ENCODE measurements at places on chromosomes 2 and 18.

GRCh38 chr2:63837036-63837594, 4.6 kb upstream of the UGP2 start:
- no peak for DNase-seq

DNA sequence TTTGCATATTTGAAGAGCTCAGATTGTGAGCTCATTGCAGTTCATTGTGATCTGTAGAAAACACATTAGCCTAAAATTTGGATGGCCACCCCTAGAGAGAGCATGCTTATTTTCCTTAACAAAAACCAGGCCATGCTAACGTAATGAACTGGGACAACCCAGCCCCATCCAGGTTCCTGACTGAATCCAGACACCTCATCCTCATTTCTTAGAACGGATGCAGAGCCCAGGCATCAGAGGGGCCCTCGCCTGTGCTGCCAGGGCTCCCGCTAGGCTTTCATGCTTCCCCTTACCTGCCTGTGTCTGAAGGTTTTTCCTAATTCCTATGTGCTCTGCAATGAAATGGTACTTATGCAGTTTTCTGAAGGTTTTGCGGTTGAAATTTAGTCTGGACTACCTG, 171.1 kb downstream of the CCDC102B start:
- no peak for DNase-seq

GRCh38 chr2:2663401-2664036, 332.4 kb upstream of the MYT1L start:
- DNase-seq, result no peak

DNA sequence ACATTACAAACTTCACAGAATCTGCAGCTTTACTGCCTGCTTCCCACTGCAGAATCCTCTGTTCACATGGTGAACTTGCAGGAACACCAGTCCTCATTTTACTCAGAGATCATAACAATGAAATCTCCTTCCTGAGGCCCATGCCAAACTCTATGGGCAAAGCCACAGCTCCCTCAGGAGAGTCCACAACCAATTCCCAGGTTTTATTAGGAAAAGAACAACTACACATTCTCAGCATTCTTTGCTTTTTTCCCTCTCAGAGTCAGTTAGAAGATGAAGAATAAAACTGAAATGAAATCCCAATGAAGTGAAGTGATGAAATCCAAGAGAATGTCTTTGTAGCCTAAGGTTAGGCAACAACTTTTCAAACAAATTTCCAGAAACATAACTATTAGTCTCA, 233.7 kb downstream of the DSEL start:
- no peak for DNase-seq

DNA sequence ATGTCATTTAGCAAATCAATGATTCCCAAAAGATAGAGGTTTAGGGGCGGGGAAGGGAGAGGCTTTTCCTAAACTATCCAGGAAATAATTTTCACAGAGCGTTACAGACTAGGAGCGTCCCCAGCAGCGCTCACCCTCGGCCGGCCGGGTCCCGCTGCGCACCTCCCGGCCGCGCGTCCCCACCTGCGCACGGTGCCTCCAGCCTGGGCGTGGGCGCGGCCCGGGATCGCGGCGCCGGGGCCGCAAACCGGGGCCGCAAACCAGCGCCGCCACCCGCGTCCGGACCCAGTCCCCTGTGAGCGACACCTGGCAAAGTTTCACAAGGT, 684 bp upstream of the ZCCHC2 start:
- no peak for DNase-seq

GRCh38 chr2:43125090-43125998, 101.1 kb downstream of the ZFP36L2 start:
- no peak for DNase-seq

- no peak for DNase-seq
These were observed 21.6 kb downstream of the PXDN start for GRCh38 chr2:1722692-1723091.

GRCh38 chr2:50343150-50343830, 688.6 kb downstream of the NRXN1 start:
- no peak for DNase-seq

DNA sequence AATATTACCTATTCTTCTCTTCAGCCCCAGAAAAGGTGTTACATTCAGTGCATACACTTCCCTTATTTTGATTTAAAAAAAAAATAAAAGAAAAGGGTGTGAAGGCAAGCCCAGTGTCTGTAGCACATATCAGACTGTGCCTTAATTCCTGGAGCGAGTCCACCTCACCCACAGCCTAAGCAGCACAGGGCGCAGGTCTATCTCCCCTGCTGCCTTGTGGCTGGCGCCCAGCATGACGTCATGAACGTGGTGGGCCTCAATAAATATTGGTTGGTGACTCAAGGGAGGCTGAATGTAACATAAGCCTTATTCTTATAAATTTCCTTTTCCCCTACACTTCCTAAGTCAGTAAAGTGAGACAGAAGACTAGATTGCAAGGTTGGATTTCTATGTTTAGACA, 26.4 kb downstream of the ST3GAL5 start:
- peak; percentile 43 for DNase-seq

GRCh38 chr2:24907116-24907515, 12.9 kb downstream of the ADCY3 start:
- no peak for DNase-seq

DNA sequence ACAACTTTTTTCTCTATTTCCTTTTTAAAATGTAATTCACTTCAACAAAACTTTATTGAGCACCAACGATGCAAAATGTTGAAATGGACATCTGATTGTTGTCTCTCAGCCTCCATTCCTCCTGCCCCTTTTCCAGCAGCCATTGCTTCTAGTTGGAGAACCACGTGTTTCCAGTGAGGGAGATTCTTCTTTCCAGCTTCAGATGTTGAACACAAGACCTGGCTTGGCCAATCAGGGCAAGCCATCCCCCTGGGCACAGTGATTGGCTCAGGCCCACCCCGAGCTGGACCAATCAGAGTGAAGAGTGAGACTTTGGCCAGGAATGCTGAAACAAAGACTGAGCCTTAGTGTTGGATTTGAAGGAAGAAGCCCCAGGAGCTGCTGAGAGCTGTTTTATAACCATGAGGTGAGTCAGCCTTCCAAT, 59.0 kb downstream of the E2F6 start:
- DNase-seq, result no peak

DNA sequence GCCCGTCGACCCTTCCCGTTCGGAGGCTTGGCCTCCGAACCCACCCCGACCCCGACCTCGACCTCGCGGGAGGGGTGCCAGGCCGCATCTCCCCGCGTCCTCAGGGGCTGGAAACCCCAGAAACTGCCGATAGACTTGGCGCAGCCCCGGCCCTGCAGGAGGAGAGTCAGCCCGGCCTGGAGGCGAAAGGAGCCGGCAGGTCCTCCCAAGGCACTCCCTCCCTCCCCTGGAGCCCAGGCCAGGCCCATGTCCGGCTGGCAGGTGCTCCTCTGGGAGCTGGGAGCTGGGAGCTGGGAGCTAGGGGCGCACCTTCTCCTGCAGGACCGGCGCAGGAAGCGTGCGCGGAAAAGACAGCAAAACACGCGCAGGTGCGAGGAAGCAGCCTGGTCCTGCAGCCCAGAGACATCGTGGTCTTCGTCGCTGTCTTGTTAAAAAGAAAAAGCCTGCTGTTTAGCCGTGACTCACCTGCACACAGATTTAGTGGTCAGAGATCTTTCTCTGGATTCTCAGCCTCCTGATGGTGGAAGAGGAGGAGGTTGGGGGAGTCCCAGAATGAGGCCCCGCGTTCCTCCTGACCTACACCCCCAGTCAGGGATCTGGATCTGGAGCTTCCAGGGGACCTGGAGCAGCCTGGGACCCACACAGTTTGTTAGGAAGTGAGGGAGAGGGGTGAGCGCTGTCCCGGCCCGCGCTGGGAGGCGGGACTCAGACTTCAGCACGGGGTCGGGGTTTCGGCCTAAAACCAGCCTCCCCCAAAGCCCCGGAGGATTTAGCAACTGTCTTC, 660 bp upstream of the MBP start:
- no peak for DNase-seq

DNA sequence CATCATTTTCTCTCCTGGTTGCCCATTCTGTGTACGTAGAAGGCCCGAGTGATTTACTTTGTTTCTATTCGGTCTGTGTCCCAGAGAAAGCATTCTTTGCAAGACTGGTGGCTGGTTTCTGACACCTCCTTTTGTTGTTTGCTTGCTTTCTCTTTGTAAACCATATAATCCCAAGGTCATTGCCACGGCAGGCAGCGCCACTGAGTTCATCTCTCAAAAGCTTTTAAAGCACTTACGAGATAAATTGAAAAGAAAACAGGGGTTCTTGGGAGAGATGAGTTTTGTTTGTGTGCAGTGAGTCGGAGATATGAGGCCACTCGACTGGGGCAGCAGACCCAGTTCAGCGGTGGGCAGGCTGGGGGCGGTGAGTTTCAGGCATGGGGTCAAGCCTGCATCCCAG, 137.6 kb downstream of the NCK2 start:
- no peak for DNase-seq

DNA sequence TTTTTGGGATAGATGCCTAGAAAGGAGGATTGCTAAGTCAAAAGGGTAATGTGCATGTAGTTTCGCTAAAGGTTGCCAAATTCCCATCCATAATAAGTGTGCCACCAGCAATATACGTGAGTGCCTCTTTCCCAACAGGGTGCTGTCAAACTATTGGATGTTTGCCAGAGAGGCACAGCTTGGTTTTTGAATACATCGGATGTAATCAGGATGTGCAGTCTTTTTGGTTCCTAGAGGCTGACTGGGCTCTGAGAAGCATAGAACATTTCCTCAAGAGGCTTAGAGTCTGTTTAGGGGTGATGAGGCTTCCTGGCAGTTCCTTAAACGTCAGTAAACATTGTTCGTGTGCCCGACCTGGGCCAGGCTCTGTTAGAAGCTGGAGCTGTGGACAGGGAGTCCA, 28.0 kb downstream of the AGAP1 start:
- no peak for DNase-seq

- DNase-seq, result peak; percentile 51
These were observed 11.6 kb downstream of the TRIB2 start for GRCh38 chr2:12728221-12728777.

GRCh38 chr2:233199870-233200269, 51.6 kb upstream of the ATG16L1 start:
- no peak for DNase-seq

GRCh38 chr2:104883357-104883756, 29.4 kb downstream of the POU3F3 start:
- DNase-seq, result no peak

DNA sequence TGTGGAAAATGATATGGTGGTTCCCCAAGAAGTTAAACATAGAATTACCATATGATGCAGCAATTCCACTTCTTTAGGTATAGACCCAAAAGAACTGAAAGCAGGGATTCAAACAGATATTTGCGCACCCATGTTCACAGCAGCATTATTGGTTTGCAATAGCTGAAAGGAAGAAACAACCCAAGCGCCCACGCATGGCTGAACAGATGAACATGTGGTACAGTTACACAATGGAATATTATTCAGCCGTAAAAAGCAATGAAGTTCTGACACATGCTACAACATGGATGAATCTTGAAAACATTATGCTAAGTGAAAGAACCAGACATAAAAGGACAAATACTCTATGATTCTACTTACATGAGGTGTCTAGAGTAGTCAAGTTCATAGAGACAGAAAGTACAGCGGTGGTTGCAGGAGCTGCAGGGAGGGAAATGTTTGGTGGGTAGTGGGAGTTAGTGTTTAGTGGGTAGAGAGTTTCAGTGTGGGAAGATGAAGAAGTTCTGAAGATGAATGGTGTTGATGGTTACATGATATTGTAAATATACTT, 26.7 kb upstream of the ASPRV1 start:
- DNase-seq, result no peak

- DNase-seq, result no peak
These were observed 19.1 kb upstream of the ANKRD53 start for GRCh38 chr2:70959271-70959761.

DNA sequence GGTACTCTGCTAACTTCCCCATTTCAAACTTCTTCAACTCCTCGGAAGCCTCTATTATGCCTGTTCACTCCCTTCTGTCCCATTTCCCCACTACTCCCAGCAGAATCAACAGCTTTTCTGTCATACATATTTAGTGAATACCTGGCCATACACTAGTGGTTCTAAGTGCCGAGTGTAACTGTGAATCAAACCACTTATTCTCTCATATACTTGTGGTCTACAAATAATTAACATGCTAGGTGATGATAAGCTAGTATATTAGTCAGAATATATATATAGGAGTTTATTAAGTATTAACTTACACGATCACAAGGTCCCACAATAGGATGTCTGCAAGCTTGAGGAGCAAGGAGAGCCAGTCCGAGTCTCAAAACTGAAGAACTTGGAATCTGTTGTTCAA, 150.7 kb downstream of the CCDC102B start:
- no peak for DNase-seq

- no peak for DNase-seq
These were observed 175.8 kb upstream of the NETO1 start for GRCh38 chr18:73043611-73044010.

GRCh38 chr2:207892716-207893402, 123.2 kb upstream of the FZD5 start:
- DNase-seq, result no peak

GRCh38 chr2:201968050-201968449, 65.6 kb upstream of the FZD7 start:
- no peak for DNase-seq

GRCh38 chr18:48676346-48676745, 137.5 kb downstream of the CTIF start:
- DNase-seq, result no peak

DNA sequence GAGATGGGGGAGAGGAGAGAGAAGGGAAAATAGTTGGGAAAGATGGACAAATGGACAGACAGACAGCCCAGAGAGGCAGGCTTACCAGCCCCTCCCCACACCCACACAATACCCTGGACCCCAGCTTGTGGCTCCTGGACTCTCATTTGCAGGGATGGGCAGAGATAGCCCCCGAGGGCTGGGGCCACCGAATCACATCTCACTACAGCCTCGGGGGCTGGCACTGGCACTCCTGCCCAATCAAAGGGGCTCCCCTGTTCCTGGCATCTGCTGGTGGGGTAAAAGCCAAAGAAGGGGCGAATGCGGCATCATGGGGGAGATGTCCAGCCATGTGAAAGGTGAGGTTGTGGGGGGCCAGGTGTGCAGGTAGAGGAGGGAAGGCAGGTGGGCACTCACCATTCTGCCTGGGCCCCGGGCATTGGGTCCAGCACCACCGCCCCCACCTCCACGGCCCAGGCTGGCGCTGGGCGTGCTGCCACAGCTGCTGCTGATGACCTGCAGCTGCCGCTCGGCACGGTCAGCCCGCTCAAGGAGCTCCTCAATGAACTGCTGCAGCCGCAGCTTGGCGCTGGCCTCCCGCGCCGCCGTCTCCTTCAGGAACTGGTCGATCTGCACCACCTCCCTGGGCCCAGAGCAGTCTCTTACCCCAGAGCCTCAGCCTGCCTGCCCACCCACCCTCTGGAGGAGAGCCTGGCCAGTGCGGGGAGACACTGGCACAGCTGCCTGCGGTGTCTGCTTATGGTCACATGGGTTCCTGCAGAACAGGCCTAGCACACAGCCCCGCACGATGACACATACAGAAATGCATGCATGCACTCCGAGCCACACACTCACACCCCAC, 18.0 kb downstream of the FBXO41 start:
- DNase-seq, result no peak

- DNase-seq, result no peak
These were observed 15.5 kb downstream of the DUSP19 start for GRCh38 chr2:183093857-183094657.

DNA sequence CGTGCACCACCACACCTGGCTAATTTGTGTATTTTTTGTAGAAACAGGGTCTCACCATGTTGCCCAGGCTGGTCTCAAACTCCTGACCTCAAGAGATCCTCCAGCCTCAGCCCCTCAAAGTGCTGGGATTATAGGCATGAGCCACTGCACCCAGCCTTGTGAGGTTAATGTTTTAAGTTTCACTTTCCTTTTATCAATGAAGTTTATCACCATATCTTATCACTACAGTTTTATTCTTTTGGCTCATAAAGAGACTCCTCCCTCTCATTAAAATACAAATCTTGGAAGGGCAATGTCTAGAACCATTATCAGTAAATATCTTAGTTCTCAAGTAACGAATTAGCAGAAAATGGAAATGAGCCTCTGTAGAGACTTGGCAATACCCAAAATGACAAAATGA, 173.8 kb downstream of the BCL11A start:
- DNase-seq, result no peak
